ENCODE measurements at places on chromosomes 3 and 15. TPM values are rescaled to one million over a fixed set of nuclear protein-coding genes. Genes with fewer than 3 reads are reported as not detected.

- DNase-seq: no peak
These were observed 17.0 kb upstream of the PROK2 start for GRCh38 chr3:71801986-71802385.

- no peak for DNase-seq
These were observed 486.8 kb downstream of the MAGI1 start for GRCh38 chr3:65551945-65552344.

- DNase-seq: no peak
These were observed 67.7 kb upstream of the OXTR start for GRCh38 chr3:8837162-8837561.

DNA sequence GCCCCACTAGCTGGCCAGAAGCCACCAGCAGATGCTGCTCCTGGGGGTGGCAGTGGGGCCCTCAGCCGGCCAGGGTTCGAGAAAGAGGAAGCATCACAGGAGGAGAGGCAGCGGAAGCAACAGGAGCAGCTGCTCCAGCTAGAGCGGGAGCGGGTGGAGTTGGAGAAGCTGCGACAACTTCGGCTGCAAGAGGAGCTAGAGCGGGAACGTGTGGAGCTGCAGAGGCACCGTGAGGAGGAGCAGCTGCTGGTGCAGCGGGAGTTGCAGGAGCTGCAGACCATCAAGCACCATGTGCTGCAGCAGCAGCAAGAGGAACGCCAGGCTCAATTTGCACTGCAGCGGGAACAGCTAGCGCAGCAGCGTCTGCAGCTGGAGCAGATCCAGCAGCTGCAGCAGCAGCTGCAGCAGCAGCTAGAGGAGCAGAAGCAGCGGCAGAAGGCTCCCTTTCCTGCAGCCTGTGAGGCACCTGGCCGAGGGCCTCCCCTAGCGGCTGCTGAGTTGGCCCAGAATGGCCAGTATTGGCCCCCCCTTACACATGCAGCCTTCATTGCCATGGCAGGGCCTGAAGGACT, 17.5 kb upstream of the APEH start:
- DNase-seq: no peak

- DNase-seq: no peak
These were observed 17.3 kb upstream of the DOCK3 start for GRCh38 chr3:50657407-50657806.

DNA sequence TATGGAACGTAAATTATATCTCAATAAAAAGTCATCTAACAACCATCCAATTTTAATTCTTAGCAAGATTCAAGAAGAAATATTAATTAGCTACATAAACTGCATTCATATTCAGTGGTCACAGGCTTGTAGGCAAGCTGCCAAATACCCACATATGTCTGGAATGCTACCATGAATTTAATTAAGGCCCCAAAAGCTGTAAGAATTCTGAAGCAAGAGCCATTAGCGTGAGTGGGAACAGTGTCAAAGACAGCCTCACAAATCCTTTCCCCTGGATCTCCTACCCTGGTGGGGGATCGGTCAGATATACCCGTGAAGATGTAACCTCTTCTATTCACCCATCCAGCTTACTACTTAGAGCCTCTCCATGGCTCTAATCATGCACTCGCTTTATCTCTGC, 40.0 kb downstream of the ATG7 start:
- no peak for DNase-seq

DNA sequence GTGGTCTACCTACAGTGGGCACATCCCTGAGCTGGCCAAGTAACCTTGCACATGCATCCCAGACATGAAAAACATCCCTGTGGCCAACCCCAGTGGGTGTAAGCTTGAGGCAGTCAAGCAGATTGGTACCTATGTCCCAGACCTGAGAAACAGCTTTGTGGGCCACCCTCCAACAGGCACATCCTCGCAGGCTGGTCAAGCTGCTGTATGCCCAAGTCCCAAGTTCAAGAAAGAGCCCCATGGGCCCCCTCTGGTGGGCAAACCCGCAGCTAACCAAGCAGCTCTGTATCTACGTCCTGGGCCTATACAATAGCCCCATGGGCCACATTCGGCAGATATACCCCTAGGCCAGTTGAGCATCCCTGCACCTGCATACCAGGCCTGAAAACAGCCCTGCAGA, 186.3 kb upstream of the GPR149 start:
- no peak for DNase-seq

DNA sequence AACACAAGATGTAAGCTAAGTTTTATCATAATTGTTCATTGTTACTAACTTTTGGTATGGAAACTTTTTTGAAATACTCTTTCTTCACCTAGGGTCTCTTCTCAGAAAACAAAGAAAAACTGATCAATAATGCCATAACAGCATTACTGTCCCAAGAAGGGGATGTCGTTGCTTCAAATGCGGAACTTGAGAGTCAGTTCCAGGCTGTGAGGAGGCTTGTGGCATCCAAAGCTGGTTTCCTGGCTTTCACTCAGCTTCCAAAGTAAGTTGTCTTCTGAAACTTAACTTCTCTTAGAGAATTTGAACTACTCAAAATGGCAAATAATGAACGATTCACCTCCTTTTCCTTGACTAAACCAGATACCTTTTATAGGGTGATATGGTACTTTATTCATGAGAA, 39.3 kb downstream of the DNAJC13 start:
- DNase-seq: no peak

DNA sequence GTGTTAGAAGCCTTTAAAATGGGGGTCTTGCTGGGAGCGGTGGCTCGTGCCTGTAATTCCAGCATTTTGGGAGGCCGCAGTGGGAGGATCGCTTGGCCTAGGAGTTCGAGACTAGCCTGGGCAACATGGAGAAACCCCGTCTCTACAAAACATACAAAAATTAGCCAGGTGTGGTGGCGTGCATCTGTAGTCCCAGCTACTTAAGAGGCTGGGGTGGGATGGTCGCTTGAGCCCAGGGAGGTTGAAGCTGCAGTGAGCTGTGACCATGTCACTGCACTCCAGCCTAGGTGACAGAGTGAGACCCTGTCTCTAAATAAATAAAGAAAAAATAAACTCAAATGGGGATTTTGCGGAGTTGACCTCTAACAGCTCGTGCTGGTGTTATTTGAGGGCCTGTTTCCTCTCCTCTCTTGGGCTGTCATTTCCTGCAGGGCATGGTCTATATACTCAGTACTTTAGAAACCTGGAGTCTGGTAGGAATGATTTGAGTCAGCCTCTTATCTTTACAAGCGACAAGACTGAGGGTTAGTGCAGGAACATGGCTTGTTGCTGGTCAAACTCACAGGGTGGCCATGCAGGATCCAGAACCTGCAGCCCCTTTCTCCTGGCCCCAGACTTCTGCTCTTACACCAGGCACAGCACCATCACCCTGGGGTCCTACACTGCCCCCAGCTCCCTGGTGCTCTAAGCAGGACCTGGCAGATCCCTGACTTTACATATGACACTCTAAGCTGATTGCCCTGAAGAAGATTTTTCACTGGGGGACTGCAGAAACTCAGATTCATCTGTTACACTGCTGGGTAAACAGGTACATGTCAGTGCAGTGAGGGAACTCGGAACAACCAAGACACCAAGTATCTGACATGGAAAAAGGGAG, 15.1 kb downstream of the EHD4 start:
- no peak for DNase-seq

DNA sequence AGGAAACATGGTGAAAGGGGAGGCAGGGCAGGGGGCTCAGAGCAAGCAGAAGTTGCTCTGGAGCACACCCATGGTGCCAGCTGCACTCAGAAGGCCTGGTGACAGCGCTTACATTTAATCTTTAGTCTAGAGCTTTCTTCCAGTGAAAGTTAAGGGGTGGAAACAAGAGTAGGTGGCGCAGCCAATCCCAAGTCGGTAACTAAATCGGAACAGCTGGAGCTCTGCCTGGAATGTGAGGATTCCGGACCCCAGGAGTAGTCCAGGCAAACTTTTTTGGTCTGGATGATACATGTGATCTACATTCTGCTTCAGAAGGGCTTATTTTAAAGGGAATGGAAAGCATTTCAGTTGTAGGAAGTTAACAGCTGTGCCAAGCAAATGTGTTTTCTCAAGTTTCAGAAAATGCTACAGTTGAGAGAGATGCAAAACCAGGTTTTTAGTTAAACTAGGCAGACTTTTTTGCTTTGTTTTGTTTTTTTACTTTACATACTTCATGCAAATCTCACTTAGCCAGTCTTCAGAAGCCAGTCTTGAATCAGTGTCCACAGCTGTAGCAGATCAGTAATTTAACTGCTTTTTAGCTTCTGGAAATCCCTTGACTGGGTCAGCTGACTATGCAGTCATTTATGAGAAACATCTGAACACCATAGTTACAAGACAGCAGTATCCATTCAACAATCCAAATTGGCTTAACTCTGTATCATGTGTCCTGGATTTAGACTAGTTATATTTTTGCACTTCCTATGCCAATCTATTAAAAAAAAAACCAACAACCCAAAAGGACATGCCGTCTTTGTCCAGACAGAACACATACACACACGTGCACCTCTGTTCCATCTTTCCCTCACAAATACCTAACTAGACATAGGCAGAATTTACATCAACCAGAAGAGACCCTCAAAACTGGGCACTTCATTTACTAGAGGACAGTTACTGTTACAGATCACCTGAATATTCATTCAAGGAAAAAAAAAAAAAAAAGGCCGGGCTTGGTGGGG, 33.2 kb downstream of the ZNF106 start:
- DNase-seq: peak; percentile 80

DNA sequence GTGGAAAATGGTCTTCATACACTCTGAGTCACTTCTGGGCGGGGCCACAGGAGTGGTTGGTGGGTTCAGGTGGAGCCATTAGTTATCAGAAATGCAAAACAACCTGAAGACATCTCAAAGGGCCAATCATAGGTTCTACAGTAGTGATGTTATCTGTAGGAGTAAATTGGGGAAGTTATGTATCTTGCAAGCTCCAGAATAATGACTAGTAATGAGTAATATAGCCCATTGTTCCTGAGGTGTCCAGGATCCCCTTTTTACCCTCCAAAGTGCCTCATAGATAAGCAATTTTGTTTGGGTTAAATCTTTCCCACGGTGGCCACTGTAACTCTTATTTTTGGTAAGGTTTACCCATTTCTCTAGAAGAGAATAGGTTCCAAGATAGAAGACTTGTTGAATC, 91.7 kb downstream of the PIK3R4 start:
- DNase-seq: no peak

DNA sequence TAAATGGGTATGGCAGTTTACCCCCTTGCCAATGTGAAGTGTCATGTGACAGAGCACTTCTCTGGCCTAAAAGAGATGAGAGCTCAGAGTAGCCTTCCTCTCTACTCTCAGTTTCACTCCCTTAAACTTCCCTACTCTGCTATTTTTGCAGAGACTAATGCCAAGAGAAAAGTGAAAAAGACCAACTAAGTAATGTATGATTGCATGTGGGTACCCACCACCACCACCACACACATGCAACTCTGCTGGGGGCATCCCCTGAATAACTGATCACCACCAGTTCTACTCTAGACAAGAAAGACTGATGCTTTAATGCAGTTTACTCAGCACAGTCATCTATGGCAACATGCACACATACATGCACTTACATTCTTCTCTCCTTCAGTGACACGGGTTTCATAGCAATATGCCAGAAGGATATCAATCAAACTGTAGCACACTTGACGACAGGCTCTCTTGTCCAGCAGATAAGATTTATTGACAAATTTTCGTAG, 31.3 kb downstream of the SHQ1 start:
- DNase-seq: no peak

DNA sequence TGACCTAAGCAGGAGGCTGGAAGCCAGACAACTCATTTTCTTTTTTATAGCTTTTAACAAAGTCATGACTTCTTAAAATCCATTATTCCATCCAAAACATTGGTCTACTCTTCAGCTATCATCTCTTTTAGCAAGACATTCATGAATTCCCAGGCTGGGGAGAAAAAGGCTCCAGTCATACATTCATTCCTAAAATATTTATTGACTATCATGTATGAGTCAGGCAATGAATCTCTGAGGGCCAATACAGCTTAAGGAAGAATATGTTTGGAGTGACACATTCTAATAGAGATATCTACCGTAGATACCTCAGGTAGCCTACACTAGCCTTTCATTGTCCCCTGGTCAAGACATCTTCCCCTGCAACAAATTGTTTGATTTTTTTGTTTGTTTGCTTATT, 196.4 kb upstream of the NANOGP8 start:
- no peak for DNase-seq

DNA sequence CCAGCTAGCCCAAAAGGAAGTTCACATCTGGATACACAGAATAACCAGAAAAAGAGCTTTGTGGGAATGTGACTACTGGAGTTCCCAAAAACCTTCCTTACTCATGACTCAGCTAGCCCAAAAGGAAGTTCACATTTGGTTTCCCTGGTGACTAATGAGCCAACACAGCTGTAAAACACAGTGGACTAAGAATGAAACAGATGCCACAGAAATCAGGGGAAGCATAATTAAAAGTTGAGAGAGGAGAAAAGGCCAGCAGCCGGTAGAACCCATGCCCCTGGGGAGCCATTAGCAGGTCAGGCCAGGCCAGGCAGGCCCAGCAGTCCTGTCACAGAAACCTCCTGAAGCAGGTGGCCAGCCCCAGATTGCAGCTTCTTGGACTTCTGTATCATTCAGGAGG, 130.3 kb downstream of the GHSR start:
- DNase-seq: peak; percentile 41

DNA sequence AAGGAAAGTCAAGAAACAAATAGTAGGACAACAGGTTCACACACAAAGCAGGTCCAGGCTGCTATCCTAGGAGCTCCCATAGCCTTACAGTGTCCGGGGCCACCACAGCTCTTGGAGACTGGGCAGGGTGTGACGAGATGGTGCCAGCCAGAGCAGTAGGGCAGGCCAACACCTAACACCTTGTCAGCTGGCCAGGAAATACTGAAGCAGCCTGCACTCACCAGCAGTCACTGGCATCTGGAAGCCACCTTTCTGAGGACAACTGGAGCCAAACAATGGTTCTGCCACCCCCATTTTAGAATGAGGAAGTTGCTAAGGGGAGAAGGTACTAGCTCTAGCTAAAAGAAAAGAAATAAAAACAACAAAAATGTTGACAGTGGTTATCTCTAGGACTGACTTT, 47.2 kb downstream of the CCDC12 start:
- DNase-seq: peak; percentile 90

- DNase-seq: no peak
These were observed 60.4 kb upstream of the PRSS50 start for GRCh38 chr3:46778101-46778500.

DNA sequence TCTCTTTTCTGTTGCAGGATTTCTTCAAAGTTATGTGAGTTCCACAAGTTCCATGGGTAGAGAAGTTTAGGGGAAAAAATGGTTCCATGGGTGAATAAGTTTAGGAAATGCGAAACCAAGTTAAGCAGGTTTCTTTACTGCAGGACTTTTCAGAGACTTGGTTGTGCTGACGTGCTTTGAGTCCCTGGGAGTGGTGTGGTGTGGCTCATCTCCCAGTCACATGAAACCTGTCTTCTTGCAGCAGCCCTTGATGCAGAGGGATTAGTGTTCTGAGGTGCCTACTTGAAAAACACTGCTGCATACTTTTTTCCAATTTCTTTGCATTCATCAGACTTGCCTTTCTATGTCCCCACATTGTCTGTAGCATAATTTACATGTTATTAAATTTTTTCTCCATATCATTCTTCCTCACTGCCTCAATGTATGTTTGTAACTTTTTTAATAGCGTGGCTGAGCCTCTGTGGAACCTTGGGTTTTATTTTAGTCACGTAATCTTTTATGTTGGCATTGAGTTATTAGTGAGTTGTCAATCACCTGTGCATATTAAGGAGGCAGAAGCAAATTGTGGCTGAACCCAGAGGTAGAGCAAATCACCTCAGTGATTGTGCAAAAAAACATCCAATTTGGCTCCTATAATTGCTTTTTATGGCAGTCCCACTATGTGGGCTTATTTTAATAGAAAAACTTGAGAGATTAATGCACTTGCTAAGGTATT, 115.6 kb downstream of the CACNA2D3 start:
- no peak for DNase-seq

Gene VPS8
- total RNA-seq: 64.1 TPM

Gene GNAI2
- 32.5 TPM for total RNA-seq

Gene CHST13
- not detected for total RNA-seq

Gene CSPG5
- total RNA-seq: 0.16 TPM

Gene HTR3E
- not detected for total RNA-seq

Gene TTC23
- total RNA-seq: 9.9 TPM

Data from gastrocnemius medialis (tissue), 4 donors.